Gastroesophageal sphincter (tissue), 4 donors: ENCODE measurements at places on chromosomes 4 and X. TPM values are rescaled to one million over a fixed set of nuclear protein-coding genes. Genes with fewer than 3 reads are reported as not detected.

Gene KIF4A
- total RNA-seq, result 0.13 TPM

Gene NAA11
- not detected for total RNA-seq

Gene NHSL2
- 11.8 TPM for total RNA-seq

Gene POLN
- 2.8 TPM for total RNA-seq

Gene CSAG2
- not detected for total RNA-seq

Gene TMPRSS11E
- total RNA-seq, result 13.0 TPM

Gene PPP1R2C
- not detected for total RNA-seq

Gene ITIH6
- not detected for total RNA-seq

DNA sequence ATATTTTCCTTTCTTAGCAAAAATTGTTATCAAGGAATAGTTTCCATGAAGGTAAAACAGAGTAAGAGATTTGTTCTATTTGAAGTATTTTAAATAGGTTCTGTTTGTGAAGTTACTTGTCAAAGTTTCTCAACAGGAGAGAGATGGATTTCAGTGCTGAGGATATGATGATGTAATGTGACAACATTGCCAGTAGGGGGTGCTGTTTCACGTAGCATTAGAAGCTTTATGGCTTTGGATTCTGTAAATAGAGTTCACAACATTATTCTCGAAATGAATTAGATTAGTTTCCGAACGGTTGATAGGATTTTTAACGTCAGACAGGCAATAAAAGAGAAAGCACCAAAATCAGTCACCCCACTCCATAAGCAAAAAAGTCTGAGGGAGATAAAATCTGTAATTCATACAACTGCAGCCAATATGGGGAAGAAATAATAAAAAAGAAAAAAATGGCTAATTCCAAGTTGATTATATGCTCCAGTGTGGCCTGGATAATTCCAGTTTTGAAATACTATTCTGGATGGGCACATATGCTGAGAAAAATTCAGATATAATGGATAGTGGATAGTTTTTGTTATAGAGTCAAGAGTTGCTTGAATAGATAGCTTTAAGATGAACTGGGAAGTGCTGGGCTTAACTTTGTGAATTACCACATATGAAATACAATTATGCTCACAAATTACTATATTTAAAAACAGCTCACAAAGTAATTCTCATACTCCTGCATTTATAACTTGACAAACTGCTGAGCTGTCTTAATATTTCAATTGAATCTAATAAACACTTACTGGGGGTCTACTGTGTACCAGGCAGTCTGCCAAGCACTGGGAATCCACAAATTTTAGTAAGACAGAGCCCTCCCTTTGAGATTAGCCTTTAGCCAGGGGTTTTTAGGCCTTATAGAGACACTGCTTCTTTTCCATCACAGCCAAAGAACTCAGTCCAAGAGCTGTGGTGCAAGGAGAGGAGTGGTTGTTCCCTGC lies 109.1 kb downstream of the GPAT3 start:
- H3K4me3 ChIP-seq, result no peak overlapping the region
- H3K27ac ChIP-seq, result no peak overlapping the region
- no peaks in the 10 kb centered on the region for H3K4me1 ChIP-seq
- no peaks in the 10 kb centered on the region for H3K27me3 ChIP-seq

DNA sequence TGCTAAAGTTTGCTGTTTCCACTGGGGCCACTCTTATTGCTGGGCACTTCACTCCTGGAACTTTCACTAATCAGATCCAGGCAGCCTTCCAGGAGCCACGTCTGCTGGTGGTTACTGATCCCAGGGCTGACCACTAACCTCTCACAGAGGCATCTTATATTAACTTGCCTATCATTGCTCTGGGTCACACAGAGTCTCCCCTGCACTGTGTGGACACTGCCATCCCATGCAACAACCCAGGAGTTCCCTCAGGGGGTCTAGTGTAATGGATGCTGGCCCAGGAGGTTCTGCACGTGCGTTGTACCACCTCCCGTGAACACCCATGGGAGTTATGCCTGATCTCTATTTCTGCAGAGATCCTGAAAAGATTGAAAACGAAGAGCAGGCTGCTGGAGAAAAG lies 41.8 kb upstream of the IQSEC2 start:
- no peaks in the 10 kb centered on the region for H3K36me3 ChIP-seq
- ATAC-seq, result no peak
- no peak overlapping the region for H3K27ac ChIP-seq
- H3K4me1 ChIP-seq, result peaks cover 4% of the 10 kb centered on the region

DNA sequence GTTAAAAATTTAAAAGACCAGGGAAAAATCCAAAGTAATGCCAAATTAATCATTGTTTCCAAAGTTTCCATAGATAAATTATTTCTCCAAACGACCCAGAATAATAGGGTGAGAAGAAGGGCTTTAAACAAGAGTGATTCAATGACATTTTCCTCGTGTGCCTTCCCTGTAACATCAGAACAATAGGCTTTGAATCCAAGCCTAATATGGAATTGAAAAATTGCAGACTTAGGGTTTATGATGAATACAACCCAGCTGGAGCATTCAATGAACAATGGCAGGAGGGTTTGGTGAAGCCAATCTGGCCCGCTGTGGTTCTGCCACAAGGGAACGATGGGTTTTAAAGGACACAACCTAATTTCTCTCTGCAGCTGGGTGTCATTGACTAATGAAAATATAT lies 94.2 kb downstream of the CBLL2 start:
- no peaks in the 10 kb centered on the region for H3K27me3 ChIP-seq
- H3K4me3 ChIP-seq, result no peak overlapping the region
- H3K36me3 ChIP-seq, result no peaks in the 10 kb centered on the region
- no peak for ATAC-seq
- H3K4me1 ChIP-seq, result no peaks in the 10 kb centered on the region
- H3K27ac ChIP-seq, result no peak overlapping the region

GRCh38 chrX:152988536-152989291 lies 5.2 kb downstream of the PNMA5 start:
- ATAC-seq, result no peak
- H3K27me3 ChIP-seq, result no peaks in the 10 kb centered on the region
- H3K36me3 ChIP-seq, result no peaks in the 10 kb centered on the region
- H3K4me3 ChIP-seq, result no peak overlapping the region
- no peak overlapping the region for H3K27ac ChIP-seq

GRCh38 chrX:129000018-129000417 lies 523.3 kb downstream of the SMARCA1 start:
- no peaks in the 10 kb centered on the region for H3K36me3 ChIP-seq
- no peak for ATAC-seq
- no peaks in the 10 kb centered on the region for H3K4me1 ChIP-seq
- no peak overlapping the region for H3K27ac ChIP-seq
- no peak overlapping the region for H3K4me3 ChIP-seq

GRCh38 chr4:23202712-23203247 lies 510.0 kb downstream of the GBA3 start:
- no peaks in the 10 kb centered on the region for H3K27me3 ChIP-seq
- no peak overlapping the region for H3K27ac ChIP-seq
- no peak for ATAC-seq
- H3K4me3 ChIP-seq, result no peak overlapping the region

- no peaks in the 10 kb centered on the region for H3K36me3 ChIP-seq
- H3K27ac ChIP-seq, result peak overlapping the region; percentile 85
- H3K27me3 ChIP-seq, result no peaks in the 10 kb centered on the region
- H3K4me1 ChIP-seq, result peaks cover 10% of the 10 kb centered on the region
- ATAC-seq, result peak; percentile 39
- no peak overlapping the region for H3K4me3 ChIP-seq
Observed at GRCh38 chr4:10232114-10232513, 115.5 kb upstream of the WDR1 start.

GRCh38 chr4:26330946-26331345 lies 10.1 kb downstream of the RBPJ start:
- no peaks in the 10 kb centered on the region for H3K36me3 ChIP-seq
- no peak for ATAC-seq
- peaks cover 22% of the 10 kb centered on the region for H3K4me1 ChIP-seq

- peak overlapping the region; percentile 60 for H3K27ac ChIP-seq
- ATAC-seq, result peak; percentile 9
- peaks cover 12% of the 10 kb centered on the region for H3K4me1 ChIP-seq
- peak overlapping the region; percentile 43 for H3K4me3 ChIP-seq
- no peaks in the 10 kb centered on the region for H3K27me3 ChIP-seq
Observed at GRCh38 chr4:336099-336892, 1.3 kb upstream of the ZNF141 start.

- H3K36me3 ChIP-seq, result no peaks in the 10 kb centered on the region
- peaks cover 66% of the 10 kb centered on the region for H3K4me1 ChIP-seq
- no peaks in the 10 kb centered on the region for H3K27me3 ChIP-seq
- no peak overlapping the region for H3K27ac ChIP-seq
Observed at GRCh38 chrX:153922932-153923857, 2.9 kb downstream of the ARHGAP4 start.
